Aortic smooth muscle cell (primary cell): ENCODE measurements at places on chromosomes 5 and 9. TPM values are rescaled to one million over a fixed set of nuclear protein-coding genes. Genes with fewer than 3 reads are reported as not detected.

RGMB gene
- total RNA-seq, result 26.4 and 30.3 TPM in 2 replicates

EIF4EBP3 gene
- 1.2 and 1.8 TPM in 2 replicates for total RNA-seq

SLC6A7 gene
- 0.06 TPM in 1 of 2 replicates, not detected in the other for total RNA-seq

C8G gene
- 0.13 and 0.44 TPM in 2 replicates for total RNA-seq

WDR38 gene
- not detected in 2 replicates for total RNA-seq

SLC25A2 gene
- 0.13 and 0.31 TPM in 2 replicates for total RNA-seq

PAPPA gene
- total RNA-seq, result 8.6 and 21.9 TPM in 2 replicates

ADRB2 gene
- total RNA-seq, result 3.7 and 6.2 TPM in 2 replicates

PCDHA12 gene
- under 0.01 and 0.06 TPM in 2 replicates for total RNA-seq

APBA1 gene
- 11.8 and 15.2 TPM in 2 replicates for total RNA-seq
